Vagina (tissue), 2 donors: ENCODE measurements at places on chromosomes 6 and 20. TPM values are rescaled to one million over a fixed set of nuclear protein-coding genes. Genes with fewer than 3 reads are reported as not detected.

GRCh38 chr6:164859816-164860215 is 449.6 kb downstream of the C6orf118 start:
- H3K4me3 ChIP-seq: no peak overlapping the region
- no peaks in the 10 kb centered on the region for H3K36me3 ChIP-seq
- H3K27ac ChIP-seq: no peak overlapping the region
- H3K4me1 ChIP-seq: no peaks in the 10 kb centered on the region

DNA sequence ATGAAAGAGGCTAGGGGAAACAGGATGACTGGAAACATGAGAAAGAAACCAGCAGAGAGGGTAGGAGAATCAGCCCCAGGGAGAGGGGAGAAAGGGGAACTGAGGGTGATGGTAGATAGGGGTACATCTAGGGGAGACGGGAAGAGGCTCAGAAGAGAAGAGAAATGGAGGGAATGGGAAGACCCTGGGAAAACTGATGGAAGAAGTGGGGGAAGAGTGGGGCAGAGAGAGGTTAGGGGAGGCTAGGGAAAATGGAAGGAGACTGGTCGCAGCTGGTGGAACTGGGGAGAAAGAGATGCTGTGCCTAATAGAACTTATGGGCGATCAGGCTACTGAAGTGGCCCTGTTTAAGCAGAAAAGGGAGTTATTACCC is 548 bp downstream of the PROCR start:
- no peak for DNase-seq
- H3K4me1 ChIP-seq: peaks cover 28% of the 10 kb centered on the region
- H3K27me3 ChIP-seq: no peaks in the 10 kb centered on the region
- H3K36me3 ChIP-seq: no peaks in the 10 kb centered on the region
- peak overlapping the region; percentile 78 for H3K27ac ChIP-seq

- no peak for DNase-seq
- H3K27me3 ChIP-seq: no peaks in the 10 kb centered on the region
- H3K4me3 ChIP-seq: no peak overlapping the region
- no peaks in the 10 kb centered on the region for H3K36me3 ChIP-seq
- peak overlapping the region; percentile 66 for H3K27ac ChIP-seq
Measured at GRCh38 chr20:31841928-31842327, 3.5 kb downstream of the FOXS1 start.

- no peaks in the 10 kb centered on the region for H3K4me1 ChIP-seq
- H3K27me3 ChIP-seq: no peaks in the 10 kb centered on the region
- no peak overlapping the region for H3K4me3 ChIP-seq
Measured at GRCh38 chr6:11525468-11526155, 11.9 kb upstream of the TMEM170B start.

DNA sequence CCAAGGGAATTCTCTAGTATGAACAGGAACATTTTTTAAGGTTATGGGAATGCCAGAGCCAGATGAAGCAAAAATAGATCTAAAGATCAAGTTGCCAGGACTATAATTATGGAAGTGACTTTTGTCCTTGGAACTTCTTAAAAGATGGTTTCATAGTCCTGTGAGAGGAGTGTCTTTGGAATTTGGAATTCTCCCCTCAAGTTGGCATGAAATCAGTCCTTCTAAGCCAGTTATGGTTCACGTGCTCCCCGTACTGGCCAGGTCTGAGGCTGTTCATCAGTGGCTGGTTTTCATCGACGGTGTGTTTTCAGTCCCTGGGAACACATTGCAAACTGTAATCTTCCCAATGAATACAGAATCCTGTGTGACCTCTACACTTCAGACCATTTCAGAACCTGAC is 63.1 kb downstream of the VGLL2 start:
- DNase-seq: no peak
- H3K4me1 ChIP-seq: no peaks in the 10 kb centered on the region
- no peak overlapping the region for H3K27ac ChIP-seq
- H3K27me3 ChIP-seq: no peaks in the 10 kb centered on the region
- H3K36me3 ChIP-seq: no peaks in the 10 kb centered on the region
- H3K4me3 ChIP-seq: no peak overlapping the region

DNA sequence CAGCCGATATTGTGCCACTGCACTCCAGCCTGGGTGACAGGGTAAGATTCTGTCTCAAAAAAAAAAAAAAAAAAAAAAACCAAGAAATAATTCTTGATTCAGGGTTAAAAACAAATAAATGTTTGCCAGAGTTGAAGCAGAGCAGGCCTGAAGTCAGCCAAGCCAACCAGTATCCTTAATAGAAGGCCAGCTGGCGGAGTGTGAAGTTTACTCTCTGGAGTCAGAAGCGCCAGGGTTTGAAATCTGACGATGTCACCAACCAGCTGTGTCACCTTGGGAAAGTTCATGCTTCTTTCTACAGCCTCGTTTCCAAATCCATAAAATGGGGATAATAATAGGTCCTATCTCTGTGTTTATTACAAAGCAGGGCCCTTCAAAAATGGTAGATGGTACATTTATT is 73.0 kb upstream of the ENPP5 start:
- no peak overlapping the region for H3K4me3 ChIP-seq
- H3K4me1 ChIP-seq: no peaks in the 10 kb centered on the region
- H3K27ac ChIP-seq: no peak overlapping the region

DNA sequence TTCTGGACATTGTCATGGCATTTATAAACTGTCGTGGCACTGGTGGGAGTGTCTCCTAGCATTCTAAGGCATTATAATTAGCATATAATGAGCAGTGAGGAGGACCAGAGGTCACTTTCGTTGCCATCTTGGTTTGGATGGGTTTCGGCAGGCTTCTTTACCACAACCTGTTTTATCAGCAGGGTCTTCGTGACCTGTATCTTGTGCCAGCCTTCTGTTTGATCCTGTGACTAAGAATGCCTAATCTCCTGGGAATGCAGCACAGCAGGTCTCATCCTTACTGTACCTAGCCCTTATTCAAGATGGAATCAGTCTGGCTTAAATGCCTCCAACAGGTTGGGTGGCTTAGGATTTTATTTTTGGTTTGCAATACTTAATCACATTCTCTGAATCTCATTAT is 142.7 kb upstream of the GGTLC1 start:
- H3K27me3 ChIP-seq: no peaks in the 10 kb centered on the region
- H3K36me3 ChIP-seq: no peaks in the 10 kb centered on the region
- H3K4me3 ChIP-seq: no peak overlapping the region
- H3K4me1 ChIP-seq: no peaks in the 10 kb centered on the region
- no peak overlapping the region for H3K27ac ChIP-seq
- DNase-seq: no peak

GRCh38 chr6:169370054-169370453 is 116.4 kb upstream of the THBS2 start:
- no peak overlapping the region for H3K4me3 ChIP-seq
- no peak overlapping the region for H3K27ac ChIP-seq
- no peaks in the 10 kb centered on the region for H3K36me3 ChIP-seq
- DNase-seq: no peak
- H3K27me3 ChIP-seq: no peaks in the 10 kb centered on the region
- no peaks in the 10 kb centered on the region for H3K4me1 ChIP-seq

DNA sequence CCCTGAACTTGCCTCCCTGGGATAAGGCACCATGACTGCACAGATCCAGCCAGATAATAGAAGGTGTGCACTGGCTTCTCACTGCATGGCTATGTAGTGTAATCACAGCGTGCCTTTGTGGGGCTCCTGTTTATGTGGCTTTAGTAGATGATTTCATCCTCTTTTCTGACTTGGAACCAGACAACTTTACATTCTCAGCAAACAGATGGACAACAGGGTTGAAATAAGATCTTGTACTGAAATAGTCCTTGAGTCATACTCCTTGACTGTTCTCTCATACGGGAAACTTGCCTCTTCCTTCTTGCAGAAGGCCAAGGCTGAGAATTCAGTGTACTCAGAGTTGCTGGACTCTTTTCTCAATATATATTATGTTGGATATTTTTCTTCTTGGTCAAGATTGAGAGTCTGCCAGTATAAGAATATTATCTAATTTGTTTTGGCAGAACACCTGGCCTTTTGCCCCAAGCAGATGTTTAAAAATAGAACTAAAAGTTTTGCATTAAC is 25.0 kb upstream of the RNF144B start:
- no peak for DNase-seq
- no peaks in the 10 kb centered on the region for H3K27me3 ChIP-seq
- H3K4me3 ChIP-seq: no peak overlapping the region
- H3K36me3 ChIP-seq: no peaks in the 10 kb centered on the region

DNA sequence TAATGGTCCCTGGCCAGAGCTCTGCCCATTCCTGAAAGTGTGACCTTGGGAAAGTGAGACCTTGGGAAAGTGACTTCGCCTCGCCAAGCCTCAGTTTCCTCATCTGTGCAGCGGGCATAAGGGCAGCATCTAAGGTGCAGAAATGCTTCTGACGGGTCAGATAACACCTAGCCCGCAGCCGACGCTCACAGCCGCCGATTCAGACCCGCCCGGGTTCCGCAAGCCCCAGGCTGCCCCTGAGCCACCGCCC is 486 bp downstream of the FKBP1A start:
- peak overlapping the region; percentile 88 for H3K27ac ChIP-seq
- H3K4me3 ChIP-seq: peak overlapping the region; percentile 73
- DNase-seq: no peak
- no peaks in the 10 kb centered on the region for H3K27me3 ChIP-seq

GRCh38 chr6:73680289-73680918 is 15.6 kb upstream of the CD109 start:
- no peaks in the 10 kb centered on the region for H3K27me3 ChIP-seq
- DNase-seq: no peak
- H3K4me1 ChIP-seq: no peaks in the 10 kb centered on the region
- no peak overlapping the region for H3K27ac ChIP-seq
- no peak overlapping the region for H3K4me3 ChIP-seq
- no peaks in the 10 kb centered on the region for H3K36me3 ChIP-seq

GRCh38 chr6:27128311-27129094 is 119.0 kb upstream of the PRSS16 start:
- no peak for DNase-seq
- H3K4me3 ChIP-seq: no peak overlapping the region
- H3K36me3 ChIP-seq: no peaks in the 10 kb centered on the region
- H3K27me3 ChIP-seq: no peaks in the 10 kb centered on the region
- H3K4me1 ChIP-seq: peaks cover 10% of the 10 kb centered on the region

- no peaks in the 10 kb centered on the region for H3K36me3 ChIP-seq
- H3K27me3 ChIP-seq: no peaks in the 10 kb centered on the region
- no peak overlapping the region for H3K27ac ChIP-seq
- H3K4me3 ChIP-seq: no peak overlapping the region
- no peaks in the 10 kb centered on the region for H3K4me1 ChIP-seq
Measured at GRCh38 chr6:2739335-2739734, 11.4 kb downstream of the MYLK4 start.

GRCh38 chr20:33852626-33853506 is 41.7 kb downstream of the CHMP4B start:
- H3K4me3 ChIP-seq: no peak overlapping the region
- no peaks in the 10 kb centered on the region for H3K27me3 ChIP-seq
- no peaks in the 10 kb centered on the region for H3K36me3 ChIP-seq

GRCh38 chr6:107026965-107027364 is 1.0 kb upstream of the MTRES1 start:
- no peak for DNase-seq
- H3K27me3 ChIP-seq: no peaks in the 10 kb centered on the region
- H3K27ac ChIP-seq: no peak overlapping the region
- no peak overlapping the region for H3K4me3 ChIP-seq
- no peaks in the 10 kb centered on the region for H3K36me3 ChIP-seq

DNA sequence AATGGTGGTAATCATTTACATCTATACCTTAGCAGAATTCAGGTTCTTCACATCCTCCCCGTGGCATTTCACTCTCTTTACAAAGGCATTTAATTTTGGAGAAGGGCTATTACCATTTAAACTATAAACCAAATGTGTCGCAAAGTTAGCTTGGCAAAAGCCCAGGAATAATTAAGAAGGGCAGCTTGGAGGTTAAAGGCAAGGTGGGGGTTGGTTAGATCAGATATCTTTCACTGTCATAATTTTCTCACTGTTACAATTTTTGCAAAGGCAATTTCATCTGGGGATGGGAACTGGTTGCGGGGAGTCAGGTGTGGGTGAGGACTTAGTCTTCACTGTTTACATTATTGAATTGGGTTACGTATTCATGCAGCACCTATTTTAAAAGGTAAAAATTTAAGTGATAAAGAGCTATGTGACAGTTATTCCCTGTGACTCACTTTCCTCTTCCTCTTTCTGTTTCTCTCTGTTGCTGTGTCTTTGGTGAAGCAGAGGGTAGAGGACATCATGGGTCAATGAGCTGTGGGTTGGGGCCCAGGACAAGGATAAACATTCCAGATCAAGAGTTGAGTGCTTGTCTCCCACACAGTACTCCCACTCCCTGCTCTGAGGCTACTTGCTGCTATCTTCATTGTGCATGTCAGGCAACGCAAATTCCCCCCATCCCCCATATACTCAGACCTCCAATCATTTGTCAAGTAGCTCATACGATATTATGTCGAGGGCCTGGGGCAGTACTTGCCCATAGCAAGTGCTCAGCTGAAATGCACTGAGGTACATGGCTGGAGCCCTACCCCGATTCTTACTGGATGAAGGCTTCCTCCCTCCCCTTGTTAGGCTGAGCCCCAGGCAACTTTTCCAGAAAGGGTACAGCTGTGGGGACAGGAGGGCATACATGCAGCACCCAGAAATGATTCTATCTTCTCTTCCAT is 223.1 kb upstream of the MYLIP start:
- H3K36me3 ChIP-seq: no peaks in the 10 kb centered on the region
- no peak for DNase-seq
- H3K4me1 ChIP-seq: peaks cover 4% of the 10 kb centered on the region
- no peak overlapping the region for H3K27ac ChIP-seq

- no peaks in the 10 kb centered on the region for H3K4me1 ChIP-seq
- no peak for DNase-seq
- no peaks in the 10 kb centered on the region for H3K36me3 ChIP-seq
- no peak overlapping the region for H3K4me3 ChIP-seq
Measured at GRCh38 chr6:101231606-101232235, 161.8 kb upstream of the GRIK2 start.

DNA sequence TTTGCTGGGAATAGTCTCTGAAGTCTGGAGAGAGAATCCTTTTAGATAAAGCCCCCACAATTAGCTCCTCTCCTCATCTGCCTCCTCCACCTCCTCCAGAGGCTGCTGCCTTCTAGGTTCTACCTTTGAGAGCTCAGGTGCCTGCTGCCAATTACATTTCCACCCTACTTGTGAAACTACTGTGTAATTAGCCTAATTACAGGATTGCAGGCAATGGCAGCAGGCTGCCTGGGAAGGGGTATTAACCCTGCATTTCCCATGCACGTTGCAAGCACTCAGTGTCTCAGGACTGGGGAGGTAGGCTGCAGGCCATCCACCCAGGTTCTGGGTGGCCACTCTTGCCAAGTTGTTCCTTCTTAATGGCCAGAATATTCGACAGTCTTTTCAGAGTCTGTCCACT is 215.6 kb upstream of the ZNF217 start:
- no peaks in the 10 kb centered on the region for H3K36me3 ChIP-seq
- peaks cover 4% of the 10 kb centered on the region for H3K4me1 ChIP-seq
- no peak for DNase-seq
- H3K4me3 ChIP-seq: no peak overlapping the region
- no peak overlapping the region for H3K27ac ChIP-seq

PDRG1 gene
- total RNA-seq: 5.9 TPM

PFDN6 gene
- total RNA-seq: 9.1 TPM

RAD21L1 gene
- total RNA-seq: not detected

HCK gene
- total RNA-seq: 10.1 TPM

HLA-DPA1 gene
- total RNA-seq: 82.3 TPM

RGS17 gene
- 0.25 TPM for total RNA-seq

ABT1 gene
- 24.8 TPM for total RNA-seq

KCNB1 gene
- 2.0 TPM for total RNA-seq

SNAP91 gene
- 4.7 TPM for total RNA-seq
